ENCODE measurements at places on chromosomes 6 and 20.
A peak's percentile ranks its signal among the peaks of the same experiment; 100 is the strongest.

DNA sequence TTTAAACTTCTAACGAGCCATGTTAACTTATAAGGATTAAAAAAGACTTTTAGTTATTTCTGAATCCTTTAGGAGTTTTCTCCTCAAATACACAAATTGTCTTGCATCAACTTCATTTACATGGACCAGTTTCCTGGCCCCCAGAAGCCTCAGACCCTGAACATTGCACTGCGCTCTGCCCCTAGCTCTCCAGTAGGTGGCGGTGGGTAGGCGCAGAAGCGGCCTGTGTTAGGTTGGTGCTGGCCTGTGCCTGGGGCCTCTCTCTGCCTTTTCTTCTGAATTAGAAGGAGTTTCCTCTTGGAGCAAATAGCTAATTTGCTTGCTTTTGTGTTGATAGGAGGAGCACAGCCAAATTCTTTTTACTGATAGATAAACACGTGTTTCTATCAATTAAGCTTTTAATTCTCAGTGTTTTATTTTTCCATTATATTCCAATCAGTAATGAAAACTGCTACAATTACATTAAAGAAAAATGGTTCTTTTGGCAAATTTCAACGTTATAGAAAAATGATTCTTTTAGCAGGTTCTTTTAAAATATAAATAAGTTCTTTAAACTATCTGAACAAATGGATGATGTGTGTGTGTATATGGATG, 44.4 kb downstream of the DTD1 start:
- DNase-seq, result peak; percentile 31

DNA sequence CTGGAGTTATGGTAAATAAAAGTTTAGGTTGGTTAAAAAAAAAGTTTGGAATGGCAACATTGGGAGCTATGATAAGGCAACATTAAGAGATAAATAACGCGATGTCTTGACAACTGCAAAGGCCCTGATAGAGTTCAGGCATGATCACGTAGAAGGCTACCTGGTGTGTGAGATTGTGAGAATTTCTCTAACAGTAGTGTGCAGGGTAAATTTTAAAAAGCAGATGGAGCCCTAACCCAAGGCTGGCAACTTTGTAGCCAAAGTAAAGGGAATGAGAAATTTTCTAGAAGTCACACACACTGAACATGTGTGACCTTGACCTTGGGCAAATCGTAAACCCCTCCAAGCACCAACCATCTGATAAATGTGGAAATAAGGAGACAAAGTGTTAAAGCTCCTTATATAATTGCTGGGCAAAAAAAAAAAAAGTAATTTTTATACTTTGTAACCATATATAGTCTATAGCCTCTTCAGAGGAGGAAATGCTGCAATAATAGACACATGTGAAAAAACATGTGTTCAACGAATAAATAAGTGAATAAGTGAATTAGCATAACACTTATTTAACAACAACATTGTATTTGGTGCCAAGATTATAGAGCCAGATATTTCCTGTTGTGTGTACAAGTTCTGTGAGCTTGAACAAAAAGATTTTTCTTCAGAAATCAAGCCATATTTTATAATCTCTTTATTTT, 18.2 kb downstream of the KCNQ5 start:
- DNase-seq, result no peak

DNA sequence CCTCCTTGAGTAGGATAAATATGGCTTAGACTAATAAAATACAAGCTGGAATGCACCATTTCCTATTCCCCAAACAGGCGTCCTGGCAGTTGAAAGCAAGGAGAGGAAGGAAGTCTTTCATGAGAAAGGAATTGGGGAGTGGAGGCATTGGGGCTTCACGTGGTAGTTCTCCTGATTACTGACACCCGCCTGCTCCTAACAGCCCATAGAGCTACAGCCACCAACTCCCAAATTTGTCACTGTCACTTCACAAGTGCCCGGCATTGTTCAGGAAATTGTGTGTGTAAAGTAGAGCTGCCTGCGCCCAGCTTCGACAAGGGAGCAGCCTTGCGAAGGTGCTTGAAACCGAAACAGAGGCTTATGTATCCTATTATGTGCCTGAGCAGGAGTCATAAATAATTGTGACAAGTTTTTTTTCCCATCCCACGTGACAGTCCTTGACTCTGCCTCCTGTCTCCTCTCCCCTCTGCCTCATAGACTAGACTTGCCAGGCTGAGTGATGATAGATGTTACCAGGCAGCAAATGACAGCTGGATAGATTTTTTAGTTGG, 301.7 kb upstream of the ZFP64 start:
- peak; percentile 1 for DNase-seq

GRCh38 chr6:14276667-14277404, 159.3 kb downstream of the CD83 start:
- DNase-seq, result no peak

GRCh38 chr20:47143657-47144056, 212.8 kb downstream of the ZMYND8 start:
- no peak for DNase-seq

Measured in activated T-cell treated with anti-CD3 and anti-CD28 coated beads for 4 hours (primary cell).